ENCODE measurements at places on chromosomes 3 and 15.
A peak's percentile ranks its signal among the peaks of the same experiment; 100 is the strongest.

DNA sequence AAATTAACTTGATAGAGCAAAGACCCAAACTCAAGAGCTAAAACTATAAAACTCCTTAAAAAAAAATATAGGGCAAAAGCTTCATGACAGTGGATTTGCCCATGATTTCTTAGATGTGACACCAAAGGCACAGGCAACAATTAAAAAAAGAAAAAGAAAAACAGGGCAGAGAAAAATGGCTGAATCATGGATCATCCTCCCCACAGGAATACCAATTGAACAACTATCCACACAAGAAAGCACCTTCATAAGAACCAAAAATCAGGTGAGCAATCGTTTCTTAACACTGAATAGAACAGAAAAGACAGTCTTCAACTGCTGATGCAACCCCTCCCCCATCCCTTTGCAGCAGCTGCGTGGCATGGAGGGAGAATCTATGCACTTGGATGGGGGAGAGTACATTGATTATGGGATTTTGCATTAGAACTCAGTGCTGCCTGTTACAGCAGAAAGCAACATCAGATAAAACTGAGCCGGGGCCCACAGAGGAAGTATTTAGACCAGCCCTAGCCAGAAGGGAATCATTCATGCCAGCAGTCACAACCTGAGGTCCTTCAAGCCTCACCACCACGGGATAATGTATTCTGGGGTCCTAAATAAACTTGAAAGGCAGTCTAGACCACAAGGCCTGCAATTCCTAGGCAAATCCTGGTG, 15.7 kb downstream of the C3orf33 start:
- DNase-seq = no peak

DNA sequence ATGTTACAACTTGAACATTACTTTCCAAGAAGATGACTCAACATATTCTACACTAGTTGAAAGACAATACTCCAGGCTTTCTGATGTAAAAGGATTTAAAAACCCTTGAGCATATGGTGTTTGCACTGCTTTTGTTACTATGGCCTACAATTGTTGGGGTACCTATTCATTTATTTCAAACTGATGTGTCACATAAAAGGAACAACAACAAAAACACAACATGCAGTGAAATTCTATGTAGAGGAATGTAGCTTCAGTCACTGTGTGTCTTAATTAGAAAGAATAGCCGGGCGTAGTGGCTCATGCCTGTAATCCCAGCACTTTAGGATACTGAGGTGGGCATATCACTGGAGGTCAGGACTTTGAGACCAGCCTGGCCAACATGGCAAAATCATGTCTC, 1.6 kb downstream of the SPATA16 start:
- no peak for DNase-seq

DNA sequence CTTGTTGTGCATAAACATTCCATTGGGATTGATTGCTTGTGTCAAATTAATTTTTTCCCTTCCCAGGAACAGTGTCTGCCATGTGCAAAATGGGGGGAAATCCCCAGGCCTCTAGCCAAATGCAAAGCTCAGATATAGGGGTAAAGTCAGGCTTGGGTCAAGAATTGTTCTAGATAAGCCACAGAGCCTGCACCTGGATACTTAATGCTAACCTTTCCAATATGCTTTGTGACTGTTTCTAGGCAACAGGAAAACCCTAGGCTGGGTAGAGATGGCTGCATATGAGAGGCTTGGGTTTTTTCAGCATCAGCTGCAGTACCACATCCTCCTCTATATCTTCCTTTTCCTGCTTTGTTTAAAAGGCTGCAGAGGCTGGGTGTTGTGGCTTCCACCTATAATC, 61.9 kb upstream of the ROPN1 start:
- DNase-seq = no peak

- DNase-seq = peak; percentile 50
Measured at GRCh38 chr3:40309925-40310695, 603 bp downstream of the EIF1B start.

- DNase-seq = no peak
Measured at GRCh38 chr15:101481917-101482525, 7.5 kb downstream of the PCSK6 start.

- peak; percentile 50 for DNase-seq
Measured at GRCh38 chr15:64502551-64502950, 42.2 kb downstream of the ZNF609 start.

GRCh38 chr3:3578718-3579117, 220.5 kb upstream of the LRRN1 start:
- DNase-seq = no peak

- no peak for DNase-seq
Measured at GRCh38 chr3:120181632-120182031, 87.4 kb upstream of the GSK3B start.

- DNase-seq = peak; percentile 85
Measured at GRCh38 chr3:187139126-187139894, at the start of gene RPL39L. RPL39L (minus strand) TSS chr3:187139496; CDS start chr3:187121300, 18,196 bp downstream.

DNA sequence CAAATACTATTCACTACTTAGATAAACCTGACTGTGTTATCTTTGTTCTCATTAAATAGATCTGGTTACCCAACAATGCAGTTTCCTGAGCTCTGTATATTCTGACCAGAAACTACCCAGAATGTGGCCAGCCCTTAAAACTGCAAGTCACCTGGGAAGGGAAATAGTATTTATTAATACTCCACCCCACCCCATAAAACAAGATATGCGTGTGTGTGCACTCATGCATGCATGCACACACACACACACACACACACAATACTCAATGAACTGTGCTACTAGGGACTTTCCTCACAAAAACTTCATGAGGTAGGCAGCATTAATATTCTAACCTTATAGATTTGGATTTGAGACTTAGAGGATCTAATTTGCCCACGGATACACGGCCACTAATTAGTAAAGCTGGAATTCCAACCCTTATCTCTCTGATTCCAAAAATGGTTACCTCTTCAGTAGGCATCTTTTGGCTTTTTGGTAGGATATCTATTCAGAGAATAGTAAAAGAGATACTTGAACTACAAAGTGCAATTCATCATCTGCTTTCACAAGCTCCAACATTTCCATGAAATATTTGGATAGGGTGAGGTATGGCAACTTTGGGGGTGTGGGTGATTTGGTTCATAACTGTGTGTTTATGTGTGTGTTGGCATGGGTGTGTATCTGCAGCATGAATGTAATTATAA, 197.0 kb upstream of the CFAP20DC start:
- DNase-seq = no peak

GRCh38 chr15:88776646-88777045, 26.6 kb upstream of the ACAN start:
- DNase-seq = no peak

DNA sequence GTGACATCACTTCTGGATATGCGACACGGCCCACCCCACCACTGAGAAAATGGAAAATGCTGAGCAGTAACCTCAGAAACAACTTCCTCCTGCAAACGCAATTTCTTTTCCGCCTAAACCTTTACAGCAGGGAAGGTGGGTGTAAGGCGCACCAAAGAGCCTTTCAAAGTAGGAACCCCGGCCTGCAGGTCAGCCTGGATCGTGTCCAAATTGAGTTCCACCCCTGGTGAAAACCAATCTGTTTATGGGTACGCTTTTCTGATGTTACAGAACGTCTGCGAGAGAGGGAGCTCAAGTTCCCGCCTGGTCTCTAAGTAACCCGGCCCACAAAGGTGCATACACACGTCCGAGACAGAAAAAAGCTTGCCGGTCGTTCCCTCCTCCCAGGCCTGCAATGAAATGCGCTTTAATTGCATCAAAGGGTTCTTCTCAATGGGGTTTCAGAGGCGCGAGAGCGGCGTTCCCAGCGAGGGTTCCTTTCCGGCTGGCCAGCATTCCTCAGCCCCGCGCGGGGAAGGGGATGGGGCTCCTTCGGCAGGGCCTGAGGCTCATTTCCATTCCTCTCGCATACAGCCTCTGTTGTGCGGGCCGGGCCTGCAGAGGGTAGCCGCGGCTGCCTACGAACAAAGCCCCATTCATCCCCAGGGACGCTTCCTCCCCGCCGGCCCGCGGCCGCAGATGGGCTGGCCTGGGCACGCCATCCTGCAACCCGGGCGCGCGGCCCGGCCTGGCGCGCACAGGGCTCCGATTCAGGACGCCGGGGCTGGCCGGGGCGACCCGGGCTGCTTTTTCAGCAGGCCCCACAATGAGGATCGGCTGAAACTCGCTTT, 138.1 kb downstream of the TMCO5A start:
- peak; percentile 87 for DNase-seq

GRCh38 chr3:191922570-191922969, 461.6 kb downstream of the PYDC2 start:
- no peak for DNase-seq

GRCh38 chr3:37130448-37130847, 43.9 kb downstream of the LRRFIP2 start:
- DNase-seq = no peak

DNA sequence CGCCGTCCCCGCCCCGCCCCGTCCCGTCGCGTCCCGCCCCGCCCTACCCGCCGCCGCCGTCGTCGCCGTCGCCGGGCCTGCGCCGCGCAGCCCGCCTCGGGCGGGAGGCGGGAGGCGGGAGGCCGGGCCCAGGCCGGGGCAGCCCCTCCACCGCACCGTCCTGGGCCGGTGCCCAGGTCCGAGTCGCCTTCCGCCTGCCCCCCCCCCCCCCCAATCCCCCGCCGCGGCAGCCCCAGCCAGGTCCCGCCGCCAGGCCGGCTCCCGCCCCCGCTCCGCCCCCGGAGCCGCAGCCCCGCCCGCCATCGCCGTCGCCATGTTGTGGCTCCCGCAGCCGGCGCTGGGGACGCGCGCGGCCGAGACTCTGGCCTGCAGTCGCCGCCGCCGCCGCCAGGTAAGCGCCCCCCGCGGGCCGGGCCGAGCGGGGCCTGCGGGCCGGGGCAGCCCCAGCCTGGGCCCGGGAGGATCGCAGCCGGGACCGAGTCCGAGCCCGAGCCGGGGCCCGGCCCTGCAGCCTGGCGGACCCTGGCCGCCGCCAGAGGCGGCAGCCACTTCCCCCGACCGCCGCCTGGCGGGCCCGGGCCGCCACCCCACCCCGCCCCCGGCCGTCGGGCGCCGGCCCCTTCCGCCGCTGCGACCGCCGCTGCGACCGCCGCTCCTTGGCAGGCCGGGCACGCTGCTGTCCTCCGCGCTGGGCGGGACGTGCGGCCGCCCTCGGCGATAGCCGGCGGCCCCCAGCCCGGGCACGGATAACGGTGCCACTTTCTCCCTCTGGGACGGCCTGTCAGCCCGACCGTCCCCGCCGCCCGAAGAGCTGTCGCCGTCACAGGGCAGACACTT, at the start of gene ZNF592:
Gene ZNF592, plus strand, starts transcription at position 319 of the 837 bp plus-strand sequence. CDS start 34,084 bp downstream, outside the sequence.
- peak; percentile 73 for DNase-seq

GRCh38 chr3:151305060-151305774, 11.4 kb downstream of the GPR87 start:
- DNase-seq = peak; percentile 99

DNA sequence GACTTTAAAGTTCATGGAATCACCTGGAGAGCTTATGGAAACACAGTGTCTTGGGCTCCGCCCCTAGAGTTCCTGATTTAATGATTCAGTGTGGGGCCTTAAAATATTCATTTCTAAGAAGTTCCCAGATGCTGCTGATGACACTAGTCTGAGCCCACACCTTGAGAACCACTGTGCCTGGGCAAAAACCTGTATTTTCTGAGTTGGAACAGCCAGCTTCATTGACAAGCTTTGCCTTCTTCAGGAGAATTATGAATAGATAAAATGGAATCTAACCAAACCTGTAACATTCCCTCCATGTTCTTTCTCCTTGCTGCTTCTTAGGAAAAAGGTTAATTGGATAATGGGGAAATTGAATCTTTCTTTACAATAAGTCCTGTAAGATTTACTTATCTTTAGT, 490.7 kb downstream of the DIPK2A start:
- DNase-seq = no peak

GRCh38 chr15:66253418-66254088, at the start of gene MEGF11:
MEGF11 (minus strand) TSS chr15:66253750; CDS start chr15:66128403, 125,347 bp downstream.
- peak; percentile 45 for DNase-seq

DNA sequence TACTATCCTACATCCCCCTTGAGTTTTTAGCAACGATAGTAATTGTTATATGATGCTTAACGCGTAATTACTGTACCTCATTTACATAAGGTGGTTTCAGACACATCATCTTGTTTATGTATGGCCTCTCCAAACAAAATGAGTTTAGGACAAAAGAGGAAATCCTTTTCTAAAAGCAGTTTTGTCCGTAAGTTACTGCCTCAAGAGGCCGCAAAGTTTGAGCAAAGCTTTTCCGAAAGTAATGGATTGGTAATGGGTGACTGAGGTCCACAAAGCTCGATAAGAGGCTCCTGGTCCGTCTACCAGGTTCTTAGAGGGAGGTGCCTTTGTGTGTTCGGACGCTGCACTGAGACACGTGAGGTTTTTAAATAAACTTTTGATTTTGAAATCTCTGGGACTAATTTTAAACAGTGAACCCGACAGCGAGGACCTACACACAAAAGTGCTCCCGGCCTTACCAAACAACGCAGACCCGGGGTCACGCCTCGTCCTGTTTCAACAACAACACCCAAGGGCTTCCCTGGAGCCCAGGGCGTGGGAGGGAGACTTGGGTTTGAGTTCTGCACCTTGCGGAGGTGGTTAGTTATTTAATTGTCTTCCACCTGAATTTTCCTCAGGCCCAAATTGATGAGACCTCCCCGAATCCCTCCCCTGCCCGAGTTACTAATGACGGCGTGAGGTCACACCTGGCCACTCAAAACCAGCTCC, 456 bp upstream of the C15orf61 start:
- peak; percentile 15 for DNase-seq

DNA sequence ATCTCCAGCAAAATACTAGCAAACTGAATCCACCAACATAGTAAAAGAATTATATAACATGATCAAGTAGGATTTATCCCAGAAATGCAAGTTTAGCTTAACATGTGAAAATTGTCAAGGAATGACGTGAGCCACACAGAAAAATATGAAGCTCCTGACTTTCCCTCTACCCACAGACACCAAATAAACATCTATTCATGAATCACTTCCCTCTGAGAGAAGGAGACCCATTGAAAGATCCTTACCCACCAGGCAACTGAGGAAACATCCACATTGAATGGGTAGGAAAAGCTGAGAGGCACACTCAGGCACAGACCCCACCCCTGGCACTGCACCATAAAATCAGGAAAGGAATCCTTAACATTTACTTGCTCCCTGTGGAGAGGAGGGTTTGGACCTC, 102.2 kb upstream of the MANF start:
- DNase-seq = peak; percentile 32

DNA sequence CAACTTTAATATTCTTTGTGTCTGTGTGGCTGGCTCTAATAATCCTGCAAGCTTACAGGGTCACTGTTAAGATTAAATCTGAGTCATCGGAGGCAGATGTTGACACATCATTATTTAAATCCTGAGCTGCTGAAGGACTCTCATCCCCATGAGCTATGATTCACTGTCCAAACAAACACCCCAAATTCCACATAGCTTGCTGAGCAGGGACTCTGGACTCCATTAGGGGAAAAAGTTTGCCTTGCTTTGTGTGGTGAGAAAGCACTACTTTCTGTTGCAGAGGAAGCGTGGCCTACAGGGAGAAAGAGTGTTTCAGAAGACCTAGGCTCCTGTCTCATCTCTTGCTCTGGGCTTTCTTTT, 213.7 kb downstream of the PDCD6IP start:
- DNase-seq = peak; percentile 99

DNA sequence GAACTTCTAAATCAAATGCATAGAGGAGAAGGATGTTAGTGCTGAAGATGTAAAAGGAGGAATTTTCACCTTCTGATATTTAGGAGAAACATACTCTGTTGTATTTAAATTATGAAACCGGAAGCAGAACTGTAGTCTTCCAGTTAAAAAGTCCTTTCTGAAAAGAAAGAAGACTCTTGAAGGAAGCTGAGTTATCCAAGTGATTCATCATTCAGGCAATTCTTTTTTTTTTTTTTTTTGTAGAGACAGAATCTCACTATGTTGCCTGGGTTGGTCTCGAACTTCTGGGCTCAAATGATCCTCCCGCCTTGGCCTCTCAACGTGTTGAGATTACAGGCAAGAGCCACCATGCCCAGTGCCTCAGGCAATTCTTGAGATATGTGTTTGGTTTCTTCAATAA, 424.8 kb upstream of the TPM1 start:
- no peak for DNase-seq

All from iris pigment epithelial cell (primary cell).